ENCODE measurements at places on chromosomes 7 and 10. TPM values are rescaled to one million over a fixed set of nuclear protein-coding genes. Genes with fewer than 3 reads are reported as not detected.

PDIA4 gene
- total RNA-seq: 216 TPM

CDNF gene
- 1.9 TPM for total RNA-seq

MOGAT3 gene
- total RNA-seq: not detected

ABCC2 gene
- total RNA-seq: 0.07 TPM

KAZALD1 gene
- 4.8 TPM for total RNA-seq

HOXA3 gene
- total RNA-seq: 26.4 TPM

CALHM1 gene
- not detected for total RNA-seq

PIK3CG gene
- total RNA-seq: 0.50 TPM

ARHGEF5 gene
- 22.6 TPM for total RNA-seq

ACTL6B gene
- total RNA-seq: not detected

CDK14 gene
- 18.2 TPM for total RNA-seq

HSPA12A gene
- 13.7 TPM for total RNA-seq

CNTNAP2 gene
- total RNA-seq: 15.1 TPM

PLEKHS1 gene
- not detected for total RNA-seq

HOXA6 gene
- 10.5 TPM for total RNA-seq

GRM8 gene
- total RNA-seq: 0.21 TPM

ITGB8 gene
- total RNA-seq: 104 TPM

CYP2E1 gene
- 3.0 TPM for total RNA-seq

CUBN gene
- 1.3 TPM for total RNA-seq

KDM7A gene
- 9.7 TPM for total RNA-seq

TWIST1 gene
- total RNA-seq: 6.3 TPM

AKR1D1 gene
- not detected for total RNA-seq
